ENCODE measurements at places on chromosomes 7 and 10.
A peak's percentile ranks its signal among the peaks of the same experiment; 100 is the strongest.

DNA sequence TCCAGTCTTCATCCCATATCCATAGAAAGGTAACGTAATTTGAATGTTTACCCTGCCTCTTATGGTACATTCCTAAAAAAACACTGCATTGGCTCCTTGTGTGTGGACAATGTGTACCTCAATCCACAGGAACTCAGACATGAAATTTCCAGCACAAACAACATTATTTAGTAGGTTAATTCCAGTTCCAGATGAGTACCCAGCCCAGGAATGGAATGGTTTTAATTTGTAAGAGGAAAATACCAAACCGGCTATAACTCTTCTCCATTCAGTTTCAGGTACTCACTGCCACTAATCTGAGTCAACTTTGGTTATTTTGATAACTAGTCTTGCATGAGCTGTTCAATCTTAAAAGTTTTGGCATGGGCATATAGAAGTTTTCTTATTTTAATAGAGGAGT, 39.0 kb downstream of the TFPI2 start:
- peak; percentile 20 for DNase-seq

- DNase-seq, result peak; percentile 54
Observed at GRCh38 chr10:78025685-78026364, 3.5 kb downstream of the POLR3A start.

DNA sequence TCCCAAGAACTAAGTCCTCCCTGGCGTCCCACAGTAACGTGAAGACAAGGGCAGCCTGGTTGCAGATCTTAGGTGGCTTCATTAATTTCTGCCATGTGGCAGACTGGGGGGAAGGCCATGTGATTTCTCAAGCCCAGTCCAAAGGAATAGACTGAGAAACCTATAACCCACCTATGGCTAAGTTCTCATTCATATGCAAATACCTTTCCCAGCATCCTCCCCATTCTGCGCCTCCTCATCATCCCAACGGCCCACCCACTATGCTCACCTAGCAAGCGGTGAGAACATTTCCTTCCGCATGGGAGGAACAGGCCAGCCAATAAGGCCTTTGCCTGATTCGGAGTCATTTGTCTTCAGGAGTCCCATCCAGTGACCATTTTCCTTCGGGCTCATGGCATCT, 8.2 kb upstream of the CLEC2L start:
- DNase-seq, result no peak

DNA sequence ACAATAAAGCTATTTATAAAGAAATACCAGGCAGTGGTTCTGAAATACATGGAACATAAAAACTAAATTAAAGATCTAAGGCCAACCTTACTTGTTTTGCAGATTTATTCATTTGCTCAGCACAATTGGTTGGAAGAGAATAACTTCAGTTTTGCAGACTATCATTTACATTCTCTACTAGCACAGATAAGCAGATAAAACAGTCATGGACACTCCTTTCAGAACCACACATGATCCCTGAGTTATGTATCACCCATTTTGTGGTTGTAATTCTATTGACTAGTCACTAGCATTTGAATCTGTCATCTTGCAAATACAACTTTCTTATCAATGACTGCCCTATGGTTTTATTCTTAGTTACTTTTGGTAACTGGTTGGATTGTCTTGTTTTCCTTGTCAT, 45.1 kb downstream of the PRKAR2B start:
- DNase-seq, result no peak

DNA sequence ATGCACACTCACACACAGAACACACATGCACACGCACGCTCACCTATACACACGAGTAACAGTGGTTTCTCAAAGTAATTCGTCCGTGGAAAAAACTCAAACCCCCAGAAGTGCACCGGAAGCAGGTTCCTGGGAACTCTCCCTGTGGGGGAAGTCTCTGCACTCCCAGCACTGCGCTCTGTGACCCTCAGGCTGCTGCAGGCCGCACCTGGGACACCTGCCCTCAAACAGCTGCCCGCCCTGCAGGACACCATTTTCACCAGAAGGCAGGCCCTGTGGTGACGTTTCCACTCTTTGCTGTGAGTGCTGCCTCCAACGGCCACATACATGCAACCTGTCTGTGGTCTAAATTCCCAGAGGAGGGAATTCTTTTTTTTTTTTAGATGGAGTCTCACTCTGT, 21.3 kb downstream of the YKT6 start:
- DNase-seq, result no peak

GRCh38 chr7:119996634-119997033, 276.3 kb upstream of the KCND2 start:
- no peak for DNase-seq

GRCh38 chr7:105250239-105250638, 138.5 kb downstream of the SRPK2 start:
- DNase-seq, result no peak

- DNase-seq, result no peak
Observed at GRCh38 chr10:86036544-86036831, 330.1 kb downstream of the GRID1 start.

DNA sequence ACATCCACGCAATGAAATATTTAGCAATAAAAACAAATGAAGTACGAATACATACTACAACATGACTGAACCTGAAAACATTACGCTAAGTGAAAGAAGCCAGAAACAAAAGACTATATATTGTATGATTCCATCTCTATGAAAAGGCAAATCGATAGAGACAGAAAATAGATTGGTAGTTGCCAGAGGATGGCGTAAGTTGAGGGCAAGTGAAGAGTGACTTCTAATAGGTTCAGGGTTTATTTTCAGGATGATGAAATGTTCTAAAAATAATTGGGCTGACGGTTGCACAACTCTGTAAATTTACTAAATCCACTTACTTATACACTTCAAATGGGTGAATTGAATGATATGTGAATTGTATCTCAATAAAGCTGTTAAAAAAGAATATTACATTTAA, 39.5 kb upstream of the TECTB start:
- DNase-seq, result no peak

DNA sequence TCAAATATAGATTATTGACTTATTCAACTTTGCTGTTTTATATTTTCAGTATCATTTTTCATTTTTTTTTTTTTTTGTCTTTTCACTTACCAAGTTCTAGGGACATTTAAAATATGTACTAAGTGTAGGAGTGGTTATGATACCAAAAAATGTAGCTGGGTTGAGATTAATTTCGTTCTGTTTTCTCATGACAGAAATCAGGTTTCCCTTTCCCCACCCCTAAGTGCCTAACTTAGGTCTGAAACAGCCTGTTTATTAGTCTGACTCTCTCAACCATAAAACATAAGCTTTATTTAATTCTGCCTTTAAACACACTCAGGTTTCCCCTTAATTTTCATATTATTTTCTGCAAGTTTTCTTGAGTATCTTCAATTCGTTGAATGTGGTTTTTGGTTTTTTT, 22.1 kb downstream of the TMEM106B start:
- no peak for DNase-seq

- no peak for DNase-seq
Observed at GRCh38 chr10:122830273-122830964, 15.2 kb downstream of the CUZD1 start.

GRCh38 chr7:103010211-103010610, 64.4 kb downstream of the FBXL13 start:
- DNase-seq, result no peak

DNA sequence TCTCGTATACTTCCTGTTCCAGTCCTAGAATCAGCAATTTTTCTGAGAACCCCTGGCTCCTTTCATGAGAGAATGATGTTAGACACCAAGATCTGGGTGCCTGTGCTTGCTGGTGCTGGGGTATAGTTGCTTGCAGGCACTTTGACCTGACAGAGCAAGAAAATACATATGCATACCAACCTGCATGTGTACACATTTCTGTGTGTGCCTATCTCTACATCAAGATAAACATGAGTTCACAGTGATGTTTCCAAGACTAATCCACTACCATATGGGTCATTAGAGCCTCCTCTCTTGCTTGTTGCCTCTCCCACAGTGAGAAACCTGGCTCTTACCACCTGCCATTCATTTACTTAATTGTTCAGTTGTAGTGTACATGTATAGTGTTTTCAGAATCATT, 229.1 kb upstream of the IGFBP3 start:
- DNase-seq, result no peak

DNA sequence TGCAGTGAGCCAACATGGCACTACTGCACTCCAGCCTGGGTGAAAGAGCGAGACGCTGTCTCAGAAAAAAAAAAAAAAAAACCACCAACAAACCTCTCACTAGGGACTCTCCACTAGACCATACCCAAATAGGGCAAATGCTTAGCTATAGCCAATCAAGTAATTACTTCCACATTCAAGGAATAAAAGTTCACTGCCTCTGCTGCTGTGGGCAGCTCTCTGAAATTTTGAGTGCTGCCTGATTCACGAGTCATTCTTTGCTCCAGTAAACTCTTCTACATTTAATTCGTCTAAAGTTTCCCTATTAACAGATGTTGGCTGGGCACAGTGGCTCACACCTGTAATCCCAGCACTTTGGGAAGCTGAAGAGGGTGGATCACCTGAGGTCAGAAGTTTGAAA, 4.7 kb upstream of the NRBF2 start:
- DNase-seq, result no peak

- no peak for DNase-seq
Observed at GRCh38 chr10:30705101-30705624, 75.6 kb upstream of the LYZL2 start.

GRCh38 chr10:14396411-14397048, 65.8 kb upstream of the FRMD4A start:
- DNase-seq, result no peak

GRCh38 chr7:156777364-156778069, 115.5 kb downstream of the LMBR1 start:
- no peak for DNase-seq

- DNase-seq, result no peak
Observed at GRCh38 chr7:150417863-150418262, 32.6 kb upstream of the GIMAP8 start.

- no peak for DNase-seq
Observed at GRCh38 chr10:792083-792791, 102.8 kb upstream of the DIP2C start.

GRCh38 chr7:16627236-16627635, 18.3 kb downstream of the ANKMY2 start:
- no peak for DNase-seq

- DNase-seq, result no peak
Observed at GRCh38 chr7:148547951-148548350, 42.6 kb upstream of the C7orf33 start.

GRCh38 chr7:5774790-5775189, 6.7 kb downstream of the RNF216 start:
- no peak for DNase-seq

DNA sequence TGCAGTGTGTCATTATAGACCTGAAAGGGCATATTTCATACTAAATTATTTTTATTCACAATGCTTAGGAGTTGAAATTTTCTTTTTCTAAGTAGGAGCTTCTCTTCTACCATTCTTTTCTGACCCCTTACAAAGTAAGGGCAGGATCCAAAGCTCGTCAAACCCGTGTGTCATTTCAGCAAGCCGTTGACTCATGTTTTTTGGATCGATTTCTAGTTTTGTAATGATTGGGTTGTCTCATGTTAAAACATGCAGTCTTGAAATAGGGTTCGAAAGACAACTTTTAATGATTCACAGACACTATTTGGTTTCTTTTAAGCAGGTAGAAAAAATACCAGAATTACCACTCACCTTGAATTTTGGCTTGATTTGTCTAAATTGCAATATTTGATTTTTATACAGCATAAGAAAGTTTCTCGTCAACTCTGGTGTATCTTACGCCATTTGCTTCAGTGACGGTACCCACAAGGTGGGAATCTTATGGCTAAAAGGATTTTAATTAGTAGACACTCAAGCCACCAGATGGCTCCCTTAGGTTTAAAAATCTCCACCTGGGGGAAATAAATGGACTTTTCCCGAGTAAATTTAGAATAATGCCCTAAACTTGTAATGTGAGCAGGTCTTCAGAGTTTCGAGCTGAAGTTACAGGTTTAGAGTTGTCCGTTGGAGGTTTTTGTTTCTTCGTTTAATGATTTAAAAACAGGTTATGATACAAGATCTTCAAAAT, 283.4 kb downstream of the CCDC3 start:
- no peak for DNase-seq

- no peak for DNase-seq
Observed at GRCh38 chr7:1758859-1759521, 88.9 kb downstream of the ELFN1 start.

DNA sequence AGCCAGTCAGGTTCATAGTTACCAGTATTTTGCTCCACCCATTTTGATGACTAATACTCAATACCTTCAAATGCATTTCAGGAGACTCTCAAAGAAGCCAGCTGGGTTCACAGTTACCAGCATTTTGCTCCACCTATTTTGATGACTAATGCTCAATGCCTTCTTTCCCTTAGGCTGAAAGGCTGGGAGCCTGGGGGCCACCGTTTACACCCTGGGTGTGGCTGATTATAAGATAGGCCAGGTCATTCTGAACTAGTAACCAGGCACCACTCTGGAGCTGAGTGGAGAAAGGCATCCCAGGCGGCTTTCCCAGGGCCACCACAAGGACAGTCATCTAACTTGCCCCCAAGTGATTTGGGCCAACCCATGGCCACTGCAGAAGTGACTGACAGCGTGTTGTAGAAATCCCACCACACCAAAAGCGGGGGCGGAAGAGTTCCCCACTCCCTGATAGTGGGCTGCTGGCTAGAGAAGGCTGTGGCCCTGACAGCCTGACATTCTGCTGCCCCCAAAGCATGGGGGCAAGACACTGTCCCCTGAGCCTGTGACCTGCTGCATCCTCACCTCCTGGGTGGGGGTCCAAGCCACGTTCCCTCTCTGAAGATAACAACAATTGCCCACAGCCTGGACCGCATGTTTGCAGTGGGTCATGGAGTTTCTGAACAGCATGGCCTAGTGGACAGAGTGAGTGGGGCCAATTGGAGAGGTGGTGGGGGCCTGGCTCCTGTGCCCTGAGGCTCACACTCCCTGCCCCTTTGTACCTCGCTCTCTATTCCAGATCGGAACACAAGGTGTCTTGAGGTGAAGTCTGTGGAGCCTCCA, 23.0 kb upstream of the ZNF488 start:
- peak; percentile 79 for DNase-seq

- no peak for DNase-seq
Observed at GRCh38 chr10:74433993-74434392, 283.0 kb downstream of the ADK start.

DNA sequence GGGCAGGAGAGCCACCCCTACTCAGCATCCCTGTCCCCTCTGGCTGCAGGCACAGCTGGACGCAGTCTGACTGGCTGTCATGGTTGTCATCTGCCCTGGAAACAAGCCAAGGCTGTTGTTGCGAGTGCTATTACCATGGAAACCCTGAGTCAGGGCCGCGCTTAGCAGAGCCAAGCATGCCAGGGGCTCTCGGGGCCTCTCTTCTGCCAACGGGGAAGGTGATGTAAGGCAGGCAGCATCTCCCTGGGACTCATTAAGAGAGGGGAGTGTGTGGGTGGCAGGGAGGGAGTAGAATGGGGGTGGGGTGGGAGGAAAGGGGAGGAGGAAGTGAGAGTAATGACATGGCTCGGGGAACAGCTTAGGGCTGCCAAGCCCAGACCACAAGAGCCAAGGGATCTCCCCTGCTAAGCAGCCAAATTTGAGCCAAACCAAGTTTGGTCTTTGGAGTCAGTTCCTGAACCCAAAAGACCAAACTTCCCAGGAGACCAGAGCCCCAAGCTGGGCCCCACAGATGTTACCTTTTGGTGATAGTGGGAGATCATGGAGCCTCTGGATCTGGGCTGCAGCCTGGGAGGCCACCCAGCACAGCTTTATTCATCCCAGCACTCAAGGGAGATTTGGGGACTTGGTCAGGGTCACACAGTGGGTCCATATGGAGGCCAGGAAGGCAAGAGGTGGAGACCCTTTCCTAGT, 67.6 kb downstream of the TMEM130 start:
- peak; percentile 12 for DNase-seq

GRCh38 chr10:102327641-102328040, 67.9 kb upstream of the NFKB2 start:
- no peak for DNase-seq

GRCh38 chr7:95749515-95749914, 22.8 kb upstream of the DYNC1I1 start:
- DNase-seq, result no peak

GRCh38 chr10:46028584-46029460, 1.6 kb downstream of the NCOA4 start:
- peak; percentile 77 for DNase-seq

All from epithelial cell of proximal tubule (primary cell).